ENCODE measurements at places on chromosomes 3 and 15.

DNA sequence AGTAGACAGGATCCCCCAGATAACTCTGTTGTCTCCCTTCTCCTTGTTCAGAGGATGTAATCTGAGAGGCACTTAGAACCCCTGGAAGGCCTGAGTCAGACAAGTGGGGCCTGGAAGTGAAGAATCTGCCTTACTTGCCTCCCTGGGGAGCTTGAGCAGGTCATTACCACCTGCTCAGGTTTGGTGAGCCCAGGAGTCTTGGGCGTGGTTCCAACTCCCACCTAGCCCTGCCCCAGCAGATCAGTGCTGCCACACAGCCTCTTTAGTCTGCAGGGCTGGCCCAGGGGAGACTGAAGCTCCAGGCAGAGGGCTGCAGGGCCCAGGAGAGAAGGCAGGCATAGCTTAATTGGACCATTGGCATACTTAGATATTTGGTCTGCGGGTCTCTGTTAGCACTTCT is 230.0 kb downstream of the ERC2 start:
- no peak for DNase-seq

GRCh38 chr3:197339841-197340520 is 41.6 kb upstream of the DLG1 start:
- DNase-seq = no peak

GRCh38 chr3:133574260-133574881 is 885 bp downstream of the CDV3 start:
- DNase-seq = peak; percentile 59

GRCh38 chr3:31378231-31378630 is 154.5 kb upstream of the STT3B start:
- no peak for DNase-seq

DNA sequence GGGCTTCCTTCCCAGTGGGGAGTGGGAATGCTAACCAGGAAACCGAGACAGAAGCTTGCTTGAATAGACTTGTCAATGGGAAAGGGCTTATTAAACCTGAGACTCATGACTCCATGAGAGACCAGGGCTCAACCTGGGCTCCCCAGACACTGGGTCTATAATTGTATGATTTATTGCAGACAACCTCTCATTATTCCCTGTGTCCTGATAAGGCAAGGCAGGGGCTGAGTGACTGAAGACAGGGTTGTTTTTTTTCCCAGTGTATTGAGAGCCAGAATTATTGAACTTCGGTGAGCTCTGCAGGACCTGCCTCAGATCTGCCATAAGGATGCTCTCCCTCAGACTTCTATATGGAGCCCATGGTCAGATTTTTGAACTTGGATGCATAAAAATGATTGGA is 79.5 kb upstream of the KLHL25 start:
- DNase-seq = no peak

DNA sequence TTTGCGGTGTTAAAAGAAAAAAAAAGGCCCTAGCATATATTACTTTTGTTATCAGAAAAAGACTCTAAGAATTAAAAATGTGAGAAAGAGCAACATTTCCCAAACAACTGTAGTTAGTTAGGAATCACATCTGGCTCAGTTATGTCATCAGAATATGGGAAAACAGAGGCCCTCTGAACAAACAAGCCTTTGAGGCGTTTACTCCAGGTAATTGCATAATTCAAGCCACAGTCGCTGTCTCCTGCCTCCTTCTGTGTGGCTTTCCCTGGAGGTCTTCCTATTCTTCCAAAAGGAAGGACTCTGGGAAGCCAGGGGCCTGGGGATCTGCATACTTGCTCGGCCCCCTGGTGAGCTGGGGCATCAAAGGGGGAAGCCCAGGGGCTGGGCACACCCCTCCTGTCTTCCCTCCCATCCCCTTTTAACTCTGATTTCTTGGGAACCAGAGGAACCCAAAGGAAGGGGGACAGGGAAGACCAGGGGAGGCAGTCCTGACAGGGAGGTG is 3.7 kb upstream of the FAM107A start:
- no peak for DNase-seq

DNA sequence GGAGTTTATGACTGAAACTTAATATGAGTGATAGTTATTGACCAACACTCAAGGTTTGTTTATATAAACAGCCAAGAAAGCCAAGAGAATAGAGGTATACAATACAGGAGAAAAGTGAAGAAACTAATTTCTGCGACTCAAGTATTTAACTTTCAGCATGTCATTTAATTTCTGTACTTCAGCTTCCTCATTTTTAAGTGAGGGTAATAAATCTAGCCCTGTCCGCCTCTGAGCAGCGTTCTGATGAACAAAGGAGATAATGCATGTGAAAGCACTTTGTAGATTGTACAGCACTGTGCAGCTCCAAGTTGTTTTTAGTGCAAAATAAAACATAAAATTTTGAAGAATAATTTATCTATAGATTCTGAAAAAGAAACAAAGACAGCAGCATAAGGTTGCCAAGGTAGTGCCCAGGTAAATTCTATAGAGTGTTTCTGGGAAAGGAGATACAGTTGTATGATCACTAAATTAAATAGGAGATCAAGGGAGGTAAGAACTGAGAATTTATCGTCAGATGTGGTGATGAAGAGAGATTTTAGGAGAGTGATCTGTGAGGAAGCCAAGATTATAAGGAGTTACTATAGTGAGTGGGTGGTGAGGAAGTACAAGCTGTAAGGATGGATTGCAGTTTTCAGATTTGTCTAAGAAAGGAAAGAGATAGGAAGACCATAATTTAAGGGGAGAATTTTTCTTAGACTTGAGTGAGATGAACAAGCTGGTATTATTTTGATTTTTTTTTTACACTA is 71.3 kb downstream of the RASA2 start:
- no peak for DNase-seq

- DNase-seq = no peak
Observed at GRCh38 chr15:65901836-65902235, 32.5 kb downstream of the RAB11A start.

DNA sequence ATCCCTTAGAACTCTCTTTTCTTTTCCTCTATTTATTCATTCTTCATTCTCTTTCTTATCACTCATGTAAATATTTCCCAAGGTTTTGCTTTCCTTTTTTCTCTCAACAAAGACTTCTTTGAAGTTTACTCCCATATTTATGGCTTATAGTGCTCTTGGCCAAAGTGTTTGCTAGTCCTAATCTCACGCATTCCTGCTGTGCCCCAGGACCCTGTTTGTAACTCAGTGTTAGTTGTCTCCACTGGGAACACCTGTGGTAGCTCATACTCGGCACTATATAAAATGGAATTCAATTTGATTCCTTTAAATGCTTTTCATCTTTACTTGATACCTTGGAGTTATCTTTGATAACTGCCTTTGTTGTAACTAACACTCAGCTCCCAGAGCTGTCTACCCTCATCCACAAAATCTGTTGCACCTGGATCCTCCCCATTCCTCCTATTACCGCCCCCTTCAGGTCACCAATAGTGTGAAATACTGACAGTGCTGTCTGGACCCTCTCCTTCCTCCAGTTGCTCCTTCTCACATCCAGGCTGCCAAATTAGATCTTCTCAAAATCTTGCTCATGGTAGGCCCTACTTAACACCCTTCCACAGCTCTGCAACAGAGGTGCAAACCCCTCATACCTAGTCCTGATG is 76.8 kb downstream of the TIGIT start:
- no peak for DNase-seq

Data from activated CD4-positive, alpha-beta T cell treated with anti-CD3 and anti-CD28 coated beads, Interleukin-2, amount 50 U/mL, for 24 hours (primary cell).